Activated T-helper 1 cell treated with Interleukin-2 at 50 U/mL for 16 hours (primary cell): ENCODE measurements at places on chromosomes 3 and 15.

- DNase-seq = no peak
Measured at GRCh38 chr15:85071504-85071903, 89.8 kb downstream of the PDE8A start.

DNA sequence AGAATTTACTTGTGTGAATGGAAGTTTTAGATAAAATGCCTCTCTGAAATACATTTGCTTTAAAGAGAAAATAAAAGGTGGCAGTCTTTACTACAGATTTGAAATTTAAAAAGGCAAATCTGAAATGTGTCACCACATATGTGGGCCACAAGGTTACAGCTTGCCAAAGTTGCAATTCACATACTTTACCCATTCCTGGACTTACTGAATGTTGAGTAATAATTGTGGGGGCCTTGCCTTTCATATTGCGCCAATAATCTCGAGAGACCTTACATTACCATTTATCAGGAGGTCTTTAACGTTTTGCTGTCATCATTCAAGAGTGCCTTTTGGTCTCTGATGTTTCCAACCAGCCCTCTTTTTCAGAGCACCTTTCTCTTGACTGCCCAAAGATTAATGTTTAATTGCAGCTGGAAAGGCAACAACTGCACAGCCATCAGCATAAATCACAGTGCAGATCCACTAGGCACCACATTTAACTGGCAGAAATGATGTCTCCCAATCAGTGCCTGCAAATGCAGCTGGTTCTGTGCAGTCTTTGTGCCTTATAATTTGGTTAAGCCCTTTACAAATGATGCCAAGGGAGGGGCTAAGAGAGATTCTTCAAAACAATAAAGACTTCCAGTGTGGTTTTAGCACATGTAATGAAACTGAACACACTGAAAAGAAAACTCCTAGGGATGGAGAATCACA, 206.8 kb downstream of the MAGI1 start:
- DNase-seq = no peak

DNA sequence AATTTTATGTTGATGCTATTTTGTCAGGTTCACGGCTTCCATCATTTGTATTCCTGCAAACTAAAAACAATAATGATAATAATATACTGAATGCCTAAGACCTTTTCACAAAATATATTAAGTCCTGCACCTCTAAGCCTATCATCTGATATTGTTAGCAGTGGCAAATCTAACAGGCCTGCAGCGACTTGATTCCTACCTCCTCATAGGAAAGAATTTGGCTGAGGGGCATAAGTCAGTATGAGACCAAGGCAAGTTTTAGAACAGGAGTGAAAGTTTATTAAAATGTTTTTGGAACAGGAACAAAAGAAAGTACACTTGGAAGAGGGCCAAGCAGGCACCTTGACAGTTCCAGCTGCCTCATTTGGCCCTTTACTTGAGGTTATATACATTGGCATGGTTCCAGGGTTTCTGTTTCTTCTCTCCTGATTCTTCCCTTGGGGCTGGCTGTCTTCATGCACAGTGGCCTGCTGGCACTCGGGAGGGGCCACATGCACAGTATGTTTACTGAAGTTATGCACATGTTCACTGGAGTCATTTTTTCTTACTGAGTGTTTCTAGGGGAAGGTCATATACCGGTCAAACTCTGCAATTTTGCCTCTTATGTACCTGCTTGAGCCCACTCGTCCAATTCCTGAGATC, 418.1 kb downstream of the EPHA6 start:
- no peak for DNase-seq

- DNase-seq = no peak
Measured at GRCh38 chr15:47570451-47570850, 146.9 kb upstream of the SEMA6D start.

GRCh38 chr15:91409387-91409786, 309.3 kb downstream of the SV2B start:
- DNase-seq = no peak

- no peak for DNase-seq
Measured at GRCh38 chr15:95127356-95127755, 896.0 kb downstream of the MCTP2 start.

- DNase-seq = no peak
Measured at GRCh38 chr15:76464247-76464646, 127.7 kb downstream of the ISL2 start.

- DNase-seq = no peak
Measured at GRCh38 chr15:68419301-68420175, 12.4 kb downstream of the ITGA11 start.

GRCh38 chr15:93882141-93882540, 349.2 kb upstream of the MCTP2 start:
- DNase-seq = no peak

DNA sequence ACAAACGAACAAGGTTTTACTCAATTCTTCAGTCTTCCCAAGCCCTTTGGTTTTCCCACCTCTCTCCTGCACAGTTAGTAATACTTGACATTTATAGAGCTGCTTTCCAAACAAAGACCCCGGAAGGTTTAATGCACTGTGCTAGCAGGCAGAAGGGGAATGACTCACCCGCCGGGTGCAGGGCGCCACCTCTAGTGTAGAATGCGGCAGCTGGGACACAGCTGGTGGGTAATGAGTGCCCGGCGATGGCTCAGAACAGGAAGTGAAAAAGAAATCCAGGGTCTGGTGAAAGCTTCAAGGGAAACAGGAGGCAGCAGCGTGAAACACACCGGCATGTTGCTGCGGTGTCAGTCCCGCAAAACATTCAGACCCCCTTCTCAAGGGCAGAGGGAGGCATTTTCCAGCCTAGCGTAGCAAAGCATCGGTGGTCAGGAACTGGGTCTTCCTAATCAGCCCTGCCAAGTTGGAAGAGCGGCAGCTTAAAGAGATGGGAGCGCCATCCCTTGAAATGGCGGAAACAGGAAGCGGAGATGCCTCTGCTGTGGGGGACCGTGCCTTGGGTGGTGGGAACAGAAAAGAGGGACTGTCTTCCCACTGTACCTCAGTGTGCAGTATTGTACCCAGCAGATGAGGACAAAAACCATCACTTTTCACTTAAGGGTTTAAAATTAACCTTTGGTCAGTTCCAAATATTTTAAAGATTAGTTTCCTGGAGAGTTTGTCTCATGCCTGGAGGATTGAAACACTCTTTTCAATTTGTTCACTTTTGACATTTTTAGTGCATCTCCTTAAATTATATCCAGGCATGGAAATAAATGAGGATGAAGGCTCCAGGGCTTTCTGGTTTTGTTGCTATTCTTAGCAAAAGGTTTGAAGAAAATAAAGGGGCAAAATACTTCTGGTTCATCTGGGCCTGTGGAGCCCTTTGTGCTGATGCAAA, 160.7 kb upstream of the MCTP2 start:
- DNase-seq = no peak

DNA sequence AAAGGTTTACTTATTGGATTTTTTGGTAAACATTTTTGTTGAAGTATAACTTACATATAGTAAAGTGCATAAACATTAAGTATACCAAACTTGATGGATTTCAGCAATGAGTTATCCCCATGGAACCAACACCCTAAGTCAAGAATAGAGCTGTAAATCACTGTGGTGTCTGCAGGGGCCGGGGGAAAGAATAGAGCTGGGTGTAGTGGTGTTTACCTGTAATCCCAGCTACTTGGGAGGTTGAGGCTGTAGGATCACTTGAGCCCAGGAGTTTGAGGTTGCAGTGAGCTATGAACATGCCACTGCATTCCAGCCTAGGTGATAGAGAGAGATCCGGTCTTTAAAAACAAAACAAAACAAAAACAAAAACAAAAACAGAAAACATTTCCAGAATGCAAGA, 13.3 kb upstream of the FEM1B start:
- no peak for DNase-seq

- DNase-seq = no peak
Measured at GRCh38 chr3:107235193-107235927, 141.9 kb upstream of the CCDC54 start.

- DNase-seq = no peak
Measured at GRCh38 chr3:107209302-107209990, 167.8 kb upstream of the CCDC54 start.
